ENCODE measurements at places on chromosomes 16 and 17. TPM values are rescaled to one million over a fixed set of nuclear protein-coding genes. Genes with fewer than 3 reads are reported as not detected.
A peak's percentile ranks its signal among the peaks of the same experiment; 100 is the strongest.

SDR42E2 gene
- total RNA-seq, result not detected

GRCh38 chr16:3161235-3162018 is 26.6 kb upstream of the OR1F1 start:
- no peak overlapping the region for H3K4me3 ChIP-seq
- peaks cover 44% of the 10 kb centered on the region for H3K27me3 ChIP-seq
- no peaks in the 10 kb centered on the region for H3K36me3 ChIP-seq
- H3K4me1 ChIP-seq, result peaks cover 23% of the 10 kb centered on the region

DNA sequence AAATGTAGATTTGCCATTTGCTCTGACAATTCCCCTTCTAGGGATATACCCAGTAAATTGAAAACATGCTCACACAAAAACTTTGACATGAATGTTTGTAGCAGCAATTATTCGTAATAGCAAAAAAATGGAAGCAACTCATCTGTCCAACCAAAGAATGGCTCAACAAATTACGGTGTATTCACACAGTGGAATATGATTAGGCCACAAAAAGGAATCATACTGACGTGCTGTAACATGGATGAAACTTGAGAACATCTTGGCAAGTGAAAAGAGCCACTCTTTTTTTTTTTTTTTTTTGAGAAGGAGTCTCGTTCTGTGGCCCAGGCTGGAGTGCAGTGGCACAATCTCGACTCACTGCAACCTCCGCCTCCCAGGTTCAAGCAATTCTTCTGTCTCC is 24.1 kb upstream of the SPNS3 start:
- DNase-seq, result no peak
- no peak overlapping the region for H3K4me3 ChIP-seq
- H3K36me3 ChIP-seq, result no peaks in the 10 kb centered on the region
- H3K4me1 ChIP-seq, result peaks cover 6% of the 10 kb centered on the region
- no peaks in the 10 kb centered on the region for H3K27me3 ChIP-seq
- no peak overlapping the region for H3K27ac ChIP-seq

DNA sequence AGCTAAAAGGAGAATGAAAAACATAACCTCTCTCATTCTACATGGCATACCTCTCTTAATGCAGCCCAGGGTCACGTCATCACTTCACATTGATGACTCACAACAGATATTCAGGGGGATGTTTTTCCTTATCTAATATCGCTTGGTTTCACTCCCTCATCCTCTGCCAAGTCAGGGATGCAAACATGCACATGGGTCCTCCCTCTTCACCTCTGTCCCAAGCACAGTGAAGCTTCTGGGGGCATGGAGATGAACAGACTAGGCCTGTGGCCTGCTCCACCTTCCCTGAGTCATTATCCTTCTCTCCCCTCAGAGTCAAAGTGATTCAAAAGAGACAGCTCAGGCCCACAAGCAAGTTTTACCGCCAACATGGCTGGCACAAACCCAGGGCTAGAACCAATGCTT is 2.3 kb upstream of the MT2A start:
- peak overlapping the region; percentile 96 for H3K27ac ChIP-seq
- H3K4me1 ChIP-seq, result peaks cover 51% of the 10 kb centered on the region
- H3K4me3 ChIP-seq, result no peak overlapping the region

DNA sequence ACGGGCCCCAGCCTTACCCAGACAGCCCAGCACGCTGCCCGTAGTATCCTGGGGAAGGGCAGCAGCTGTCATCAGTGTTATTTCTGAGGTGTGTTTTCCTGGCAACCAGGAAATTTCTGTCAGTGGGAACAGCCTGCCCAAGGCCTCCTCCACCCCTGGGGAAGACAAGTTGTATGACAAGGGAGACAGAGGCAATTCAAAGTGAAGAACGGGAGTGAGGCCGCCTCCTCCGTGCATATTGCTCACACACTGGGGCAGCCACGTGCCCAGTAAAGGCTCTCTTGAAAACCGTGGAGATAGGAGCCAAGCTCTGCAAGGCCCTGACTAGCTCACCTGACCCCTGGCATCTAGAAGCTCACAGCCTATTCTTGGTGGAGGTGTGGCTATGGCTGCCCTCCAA is 57.6 kb downstream of the RAI1 start:
- no peaks in the 10 kb centered on the region for H3K27me3 ChIP-seq
- H3K36me3 ChIP-seq, result no peaks in the 10 kb centered on the region
- peak overlapping the region; percentile 83 for H3K27ac ChIP-seq
- no peak for DNase-seq

GRCh38 chr16:74766729-74767128 is 7.9 kb downstream of the FA2H start:
- no peak overlapping the region for H3K4me3 ChIP-seq
- H3K27ac ChIP-seq, result no peak overlapping the region
- no peak for DNase-seq
- H3K36me3 ChIP-seq, result no peaks in the 10 kb centered on the region
- H3K27me3 ChIP-seq, result peaks cover 61% of the 10 kb centered on the region
- H3K4me1 ChIP-seq, result no peaks in the 10 kb centered on the region

DNA sequence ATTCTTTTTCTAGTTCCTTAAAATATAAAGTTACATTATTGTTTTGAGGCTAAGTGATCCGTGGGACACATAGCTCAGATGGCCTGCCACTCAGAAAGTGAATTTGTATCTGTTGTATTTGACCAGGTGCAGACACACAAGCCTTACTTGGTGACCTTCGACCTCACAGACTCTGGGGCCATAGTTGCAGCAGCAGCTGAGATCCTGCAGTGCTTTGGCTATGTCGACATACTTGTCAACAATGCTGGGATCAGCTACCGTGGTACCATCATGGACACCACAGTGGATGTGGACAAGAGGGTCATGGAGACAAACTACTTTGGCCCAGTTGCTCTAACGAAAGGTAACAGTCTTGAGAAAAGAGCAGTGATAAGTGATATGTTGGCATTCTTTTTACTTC is 30.5 kb downstream of the TMEM11 start:
- DNase-seq, result no peak
- H3K27me3 ChIP-seq, result no peaks in the 10 kb centered on the region
- H3K4me1 ChIP-seq, result peaks cover 6% of the 10 kb centered on the region
- peaks cover 54% of the 10 kb centered on the region for H3K36me3 ChIP-seq

GRCh38 chr16:86073103-86073625 is 174.2 kb downstream of the IRF8 start:
- no peaks in the 10 kb centered on the region for H3K27me3 ChIP-seq
- no peak overlapping the region for H3K27ac ChIP-seq
- H3K4me3 ChIP-seq, result no peak overlapping the region
- peaks cover 16% of the 10 kb centered on the region for H3K4me1 ChIP-seq
- no peak for DNase-seq
- H3K36me3 ChIP-seq, result no peaks in the 10 kb centered on the region

- H3K27me3 ChIP-seq, result peaks cover 25% of the 10 kb centered on the region
- peak overlapping the region; percentile 22 for H3K4me3 ChIP-seq
- DNase-seq, result no peak
- no peak overlapping the region for H3K27ac ChIP-seq
- no peaks in the 10 kb centered on the region for H3K36me3 ChIP-seq
- H3K4me1 ChIP-seq, result peaks cover 14% of the 10 kb centered on the region
Measured at GRCh38 chr17:2749784-2750181, 331 bp upstream of the CCDC92B start.

Measured in esophagus muscularis mucosa (tissue), 4 donors.